ENCODE measurements at places on chromosomes 6 and 20.

GRCh38 chr20:1721687-1722512 is 64.3 kb upstream of the SIRPG start:
- no peak for DNase-seq

DNA sequence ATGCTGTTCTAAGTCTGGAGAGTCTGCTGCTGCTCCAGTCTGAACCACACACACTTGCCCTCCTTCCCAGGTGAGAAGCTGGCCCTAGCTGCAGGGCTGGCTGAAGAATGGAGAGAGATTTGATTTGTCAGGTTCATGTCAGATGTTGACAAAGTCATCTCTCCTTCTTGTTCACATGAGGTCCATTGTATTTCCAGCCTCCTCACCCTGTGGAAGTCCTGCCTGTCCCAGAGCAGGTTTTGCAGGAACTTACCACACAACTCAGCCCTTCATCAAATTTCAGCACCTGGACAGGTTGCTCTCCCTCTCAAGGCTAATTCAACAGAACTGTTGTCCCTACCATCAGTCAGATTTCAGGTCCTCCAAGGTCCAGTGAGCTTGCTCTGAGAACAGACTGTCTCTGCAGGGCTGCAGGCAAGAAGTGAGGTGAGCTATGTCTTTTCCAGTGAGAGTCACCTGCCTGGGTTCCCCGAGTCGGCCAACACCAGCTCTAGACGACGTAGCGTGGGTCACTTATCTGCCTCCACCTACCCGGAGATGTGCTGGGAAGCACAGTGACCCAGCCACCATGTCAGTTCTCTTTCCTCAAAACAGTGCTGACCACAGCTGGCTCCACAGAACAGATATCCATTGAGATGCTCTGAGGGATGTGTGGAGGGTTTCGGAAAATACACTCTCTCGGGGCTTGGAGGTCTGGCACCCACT is 58.0 kb upstream of the CD93 start:
- DNase-seq = no peak

- DNase-seq = no peak
These were observed 72.3 kb downstream of the CDYL start for GRCh38 chr6:4848382-4849068.

GRCh38 chr6:63816982-63817436 is 181.4 kb downstream of the PHF3 start:
- DNase-seq = no peak

- DNase-seq = no peak
These were observed 1.2 kb downstream of the CST7 start for GRCh38 chr20:24950128-24950835.

DNA sequence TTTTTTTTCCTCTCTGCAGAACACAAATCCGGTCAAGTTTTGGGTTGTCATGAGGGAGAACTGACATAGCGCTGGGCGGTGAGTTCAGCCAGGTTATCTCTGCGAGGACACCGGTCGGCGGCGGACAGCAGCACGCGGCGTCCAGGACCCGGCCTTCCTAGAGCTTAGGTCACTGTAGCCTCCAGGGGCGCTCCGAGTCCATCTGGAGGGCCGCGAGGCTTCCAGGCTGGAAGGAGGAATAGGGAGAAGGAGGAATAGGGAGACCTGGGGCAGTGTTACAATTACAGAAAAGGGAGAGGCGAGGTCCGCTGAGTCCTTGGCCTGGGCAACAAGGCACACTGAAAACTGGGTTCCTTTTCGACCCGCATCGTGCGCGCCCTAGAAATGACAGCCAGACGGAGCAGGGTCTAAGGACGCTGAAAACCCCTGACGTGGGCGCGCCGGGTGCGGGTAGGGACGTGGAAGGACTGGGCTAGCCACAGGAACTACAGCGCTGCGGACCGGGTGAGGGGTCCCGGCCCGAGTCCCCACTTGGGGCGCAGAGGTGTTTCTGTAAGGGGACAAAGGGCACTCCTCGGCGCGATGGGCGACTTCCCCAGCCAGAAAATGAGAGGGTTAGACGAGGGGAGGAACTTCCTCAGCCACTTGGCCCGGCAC is 536 bp upstream of the FNDC1 start:
- no peak for DNase-seq

DNA sequence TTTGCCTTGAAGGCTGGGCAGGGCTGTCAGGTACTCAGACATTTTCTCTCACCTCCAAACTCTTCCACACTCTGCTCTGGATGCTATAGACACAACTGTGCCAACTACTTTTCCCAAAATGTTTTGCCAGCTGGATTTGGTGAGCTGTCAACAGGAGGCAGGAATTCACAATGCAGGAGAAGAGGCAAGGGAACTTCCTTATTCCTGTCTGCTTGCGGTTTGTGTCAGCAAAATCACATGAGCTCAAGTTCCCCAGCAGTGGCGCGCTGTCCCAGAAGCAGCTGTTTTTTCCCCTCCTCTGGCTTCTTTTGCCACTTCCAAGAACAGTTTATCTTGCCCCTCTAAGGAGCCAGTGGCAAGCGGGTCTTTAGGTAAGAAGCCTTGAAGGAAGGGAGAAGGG is 608.2 kb downstream of the PRKN start:
- DNase-seq = no peak

- no peak for DNase-seq
These were observed 55.9 kb downstream of the TBC1D7 start for GRCh38 chr6:13272131-13273046.

GRCh38 chr6:71326611-71327010 is 38.0 kb downstream of the OGFRL1 start:
- no peak for DNase-seq

DNA sequence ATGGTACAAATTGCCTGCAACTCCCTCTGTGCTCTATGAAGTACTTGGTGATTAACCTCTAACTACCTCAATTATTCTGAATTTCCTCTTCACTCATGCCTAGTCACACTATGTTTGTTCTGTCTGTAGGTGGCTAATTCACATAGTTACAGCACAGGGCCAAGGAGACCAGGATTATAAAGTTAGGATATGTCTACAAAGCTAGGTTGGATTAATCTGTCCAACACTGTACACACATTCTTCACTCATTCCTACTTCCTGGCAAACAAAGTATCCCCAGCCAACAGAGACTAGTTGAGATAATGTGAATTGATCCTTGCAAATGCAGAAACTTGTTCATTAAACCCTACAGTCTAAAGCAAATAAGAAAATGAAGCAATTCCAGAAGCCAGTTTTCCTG is 269.8 kb downstream of the HACE1 start:
- DNase-seq = no peak

GRCh38 chr20:38437796-38438195 is 2.7 kb upstream of the SNHG17 start:
- no peak for DNase-seq

- DNase-seq = no peak
These were observed 12.0 kb upstream of the LAMA4 start for GRCh38 chr6:112266331-112266730.

- DNase-seq = no peak
These were observed 73.4 kb upstream of the SRSF6 start for GRCh38 chr20:43384101-43384940.

DNA sequence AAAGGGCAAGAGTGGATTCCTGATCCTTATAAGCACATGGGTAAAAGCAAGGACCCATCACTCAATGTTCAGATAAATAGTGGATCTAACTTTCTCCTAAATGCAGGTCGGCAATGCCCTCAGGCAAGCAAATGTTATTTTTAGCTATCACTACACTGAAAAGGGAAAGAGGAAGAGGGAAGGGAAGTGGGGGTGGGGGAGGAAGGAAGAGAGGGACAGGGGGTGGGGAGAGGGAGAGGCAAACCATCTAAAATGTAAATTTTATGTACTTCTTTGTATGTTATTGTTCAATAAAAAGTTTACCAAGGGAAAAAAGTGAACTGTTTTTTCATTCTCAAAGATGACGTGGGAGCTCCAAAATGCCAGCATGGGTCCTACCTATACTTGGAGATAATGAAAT is 44.2 kb downstream of the CHD6 start:
- no peak for DNase-seq

DNA sequence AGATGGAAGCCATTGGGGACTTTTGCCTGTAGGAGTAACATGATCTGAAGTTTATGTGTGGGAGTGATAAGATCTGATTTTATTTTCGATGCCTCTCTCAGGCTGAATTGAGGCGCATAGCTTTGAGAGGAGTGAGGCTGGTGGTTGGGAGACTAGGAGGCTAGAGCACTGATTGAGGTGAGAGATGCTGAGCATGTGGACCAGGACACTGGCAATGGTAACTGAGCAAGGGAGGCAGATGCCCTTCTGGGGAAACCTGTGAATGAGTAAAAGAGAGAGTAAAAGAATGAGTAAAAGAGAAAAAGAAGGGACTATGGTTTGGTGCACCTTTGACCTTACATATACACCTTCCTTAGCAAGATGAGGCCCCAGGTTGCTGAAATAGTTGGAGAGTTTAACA is 3.0 kb downstream of the RRP36 start:
- DNase-seq = no peak

- DNase-seq = no peak
These were observed 27.1 kb downstream of the PLAGL1 start for GRCh38 chr6:143980921-143981320.

GRCh38 chr6:83711958-83712357 is 3.1 kb upstream of the SNAP91 start:
- DNase-seq = no peak

- no peak for DNase-seq
These were observed 15.2 kb upstream of the MCCD1 start for GRCh38 chr6:31513456-31514165.

DNA sequence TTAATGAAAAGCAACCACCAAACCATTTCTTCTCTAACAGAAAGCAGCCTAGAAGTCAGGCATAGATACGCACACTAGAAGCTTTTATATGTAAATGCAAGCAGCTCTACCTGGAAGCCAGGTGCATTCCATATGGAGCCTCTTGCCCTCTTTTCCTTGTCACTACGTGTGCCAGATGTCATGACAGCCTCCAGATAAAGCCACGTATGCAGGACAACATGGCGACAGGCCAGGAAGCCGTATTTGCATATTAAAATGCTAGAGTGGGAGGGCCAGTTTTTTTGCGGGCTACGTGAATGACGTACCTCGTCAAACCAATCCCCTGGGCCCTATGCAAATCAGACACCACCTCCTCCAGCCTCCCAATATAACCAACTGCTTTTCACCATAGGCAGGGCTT is 308.1 kb upstream of the SPTLC3 start:
- DNase-seq = no peak

- DNase-seq = no peak
These were observed 27.4 kb upstream of the KHDC1 start for GRCh38 chr6:73290435-73290834.

DNA sequence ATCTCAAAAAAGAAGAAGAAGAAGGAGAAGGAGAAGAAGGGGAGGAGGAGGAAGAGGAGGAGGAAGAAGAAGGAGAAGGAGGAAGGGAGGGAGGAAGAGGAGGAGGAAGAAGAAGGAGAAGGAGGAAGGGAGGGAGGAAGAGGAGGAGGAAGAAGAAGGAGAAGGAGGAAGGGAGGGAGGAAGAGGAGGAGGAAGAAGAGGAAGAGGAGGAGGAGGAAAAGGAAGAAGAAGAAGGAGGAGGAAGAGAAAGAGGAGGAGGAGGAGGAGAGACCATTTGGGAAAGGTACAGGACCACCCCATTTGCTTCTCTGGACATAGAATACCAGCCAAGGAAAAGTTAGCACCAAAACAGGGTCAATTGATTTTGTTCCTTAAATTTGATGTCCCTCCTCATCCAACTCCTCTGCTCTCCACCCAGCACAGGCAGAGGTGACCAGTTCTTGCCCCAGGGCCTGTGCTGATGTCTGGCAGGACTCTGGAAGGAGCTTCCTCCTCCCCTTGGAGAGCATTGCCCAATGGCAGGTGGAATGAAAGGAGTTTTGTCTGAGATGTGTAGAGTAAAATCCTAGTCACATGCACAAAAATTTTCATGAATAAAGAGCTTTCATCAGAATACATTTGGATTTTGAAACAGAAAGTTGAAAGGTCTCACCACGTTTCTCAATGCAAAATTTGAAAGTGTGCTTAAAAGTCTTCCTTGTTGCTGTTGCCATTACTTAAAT is 182.9 kb downstream of the LY86 start:
- DNase-seq = no peak

DNA sequence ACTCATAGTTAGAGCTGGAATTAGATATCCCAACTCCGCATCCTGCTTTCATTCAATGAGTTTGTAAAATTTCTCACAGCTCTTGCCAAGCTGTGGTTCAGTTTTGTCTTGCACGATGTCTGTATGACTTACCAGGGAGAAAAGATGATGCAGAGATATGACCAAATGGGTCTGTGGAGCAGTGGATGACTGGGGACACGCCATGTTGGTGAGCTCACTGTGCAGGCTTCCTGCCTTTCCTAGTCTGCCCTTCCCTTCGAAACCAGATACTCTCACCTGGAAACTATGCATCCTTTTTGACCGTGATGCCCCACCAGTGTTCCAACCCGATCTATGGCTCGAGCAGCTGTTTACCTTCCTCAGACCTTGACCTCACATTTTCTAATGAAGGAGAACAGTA is 262.7 kb upstream of the BMP2 start:
- DNase-seq = no peak

GRCh38 chr6:119195848-119196247 is 117.4 kb upstream of the FAM184A start:
- DNase-seq = no peak

DNA sequence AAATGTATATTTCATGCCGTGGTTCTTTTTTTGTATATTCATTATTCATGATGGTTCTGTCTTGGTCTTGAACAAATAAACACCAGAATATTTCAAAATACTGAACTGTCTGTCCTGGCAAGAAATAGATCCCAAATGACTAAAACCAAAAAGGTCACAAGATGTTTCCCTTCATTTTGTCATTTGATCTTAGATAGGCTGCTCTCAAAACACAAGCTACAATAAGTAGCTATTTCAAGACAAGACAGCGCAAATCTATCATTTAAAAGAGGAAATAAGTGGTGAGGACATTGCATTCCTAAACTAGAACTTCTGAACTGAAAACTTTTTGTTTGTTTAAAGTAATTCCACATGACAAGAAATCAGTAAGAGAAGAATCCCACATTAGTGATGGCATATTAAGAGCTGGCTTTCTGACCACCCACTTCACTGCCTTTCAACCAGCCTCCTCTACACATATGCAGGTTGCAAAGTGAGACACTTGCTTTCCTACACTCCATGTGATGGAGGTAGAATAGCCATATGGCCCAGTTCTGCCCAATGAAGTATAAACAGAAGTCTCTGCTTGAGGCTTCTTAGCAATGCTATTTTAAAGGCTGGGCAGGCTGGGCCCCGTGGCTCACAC is 54.4 kb upstream of the CCDC28A start:
- no peak for DNase-seq

DNA sequence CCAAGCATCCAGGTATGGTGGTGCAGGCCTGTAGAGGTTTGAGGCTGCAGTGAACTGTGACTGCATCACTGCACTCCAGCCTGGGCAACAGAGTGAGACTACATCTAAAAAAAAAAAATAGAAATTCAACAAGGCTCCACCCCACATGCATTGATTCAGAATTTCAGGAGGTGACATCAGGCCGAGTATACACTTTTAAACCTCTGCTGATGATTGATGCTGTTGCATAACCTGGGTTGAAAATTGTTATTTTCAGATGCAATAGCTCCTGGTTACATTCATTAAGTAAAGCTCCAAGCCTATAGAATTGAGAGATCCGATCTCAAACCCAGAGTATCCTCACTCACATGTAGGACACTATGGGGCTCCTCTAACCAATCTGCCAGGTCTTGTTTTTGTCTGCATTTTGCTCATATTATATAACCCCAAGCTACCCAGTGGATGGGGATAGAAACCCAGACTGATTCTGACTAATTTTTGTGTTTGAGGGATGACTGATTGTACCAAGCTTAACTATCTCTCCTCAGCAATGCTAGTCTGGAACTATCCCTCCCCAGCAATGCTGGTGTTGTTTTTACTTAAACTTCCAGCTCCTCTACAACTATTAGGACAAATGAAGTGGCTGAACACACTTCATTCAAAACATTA is 123.5 kb upstream of the PREP start:
- no peak for DNase-seq
